ENCODE measurements at places on chromosomes 16 and 17. TPM values are rescaled to one million over a fixed set of nuclear protein-coding genes. Genes with fewer than 3 reads are reported as not detected.

GRCh38 chr16:51353055-51353454 lies 202.0 kb upstream of the SALL1 start:
- DNase-seq: no peak

DNA sequence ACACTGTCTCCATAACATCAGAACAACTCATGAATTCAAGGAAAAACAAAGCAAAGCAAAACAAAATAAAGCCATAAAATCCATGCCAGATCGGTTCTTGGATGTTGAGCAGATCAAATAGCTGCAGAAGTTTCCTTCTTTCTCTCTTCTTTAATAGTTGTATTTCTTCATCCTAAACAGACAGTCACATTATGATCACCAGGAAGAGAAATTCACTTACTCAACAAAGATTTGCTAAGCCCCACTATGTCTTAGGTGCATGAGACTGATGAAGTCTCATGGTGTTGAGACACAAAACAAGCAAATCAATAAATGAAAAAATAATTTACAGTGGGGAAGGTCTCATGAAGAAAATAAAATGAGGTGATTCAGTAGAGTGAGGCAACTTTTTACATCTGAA lies 72.8 kb downstream of the WIPI1 start:
- DNase-seq: no peak

- no peak for DNase-seq
Measured at GRCh38 chr17:55347341-55347740, 74.3 kb downstream of the MMD start.

- no peak for DNase-seq
Measured at GRCh38 chr17:47184681-47185080, 4.4 kb downstream of the CDC27 start.

DNA sequence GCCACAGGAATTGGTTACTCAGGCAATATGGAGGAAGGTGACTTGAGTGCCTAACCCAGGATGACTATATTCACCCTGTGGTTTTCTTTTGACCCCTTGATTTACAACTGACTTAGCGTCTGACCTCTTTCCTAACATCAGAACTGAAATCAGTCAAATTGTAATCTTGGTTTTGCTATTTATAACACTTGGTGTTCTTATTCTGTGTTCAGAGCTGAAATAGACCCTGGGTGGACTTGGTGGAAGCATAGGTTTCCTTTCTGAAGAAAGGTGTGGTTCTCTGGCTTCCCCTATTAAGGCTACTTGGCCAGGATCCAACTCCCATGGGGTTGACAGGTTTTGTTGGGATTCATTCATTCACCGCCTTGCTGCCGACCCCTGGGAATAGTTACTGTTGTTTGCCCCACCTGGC lies 80.8 kb downstream of the CLEC16A start:
- no peak for DNase-seq

- no peak for DNase-seq
Measured at GRCh38 chr17:35947156-35947585, 3.7 kb upstream of the LYZL6 start.

The CCDC182 gene
- not detected for total RNA-seq

DNA sequence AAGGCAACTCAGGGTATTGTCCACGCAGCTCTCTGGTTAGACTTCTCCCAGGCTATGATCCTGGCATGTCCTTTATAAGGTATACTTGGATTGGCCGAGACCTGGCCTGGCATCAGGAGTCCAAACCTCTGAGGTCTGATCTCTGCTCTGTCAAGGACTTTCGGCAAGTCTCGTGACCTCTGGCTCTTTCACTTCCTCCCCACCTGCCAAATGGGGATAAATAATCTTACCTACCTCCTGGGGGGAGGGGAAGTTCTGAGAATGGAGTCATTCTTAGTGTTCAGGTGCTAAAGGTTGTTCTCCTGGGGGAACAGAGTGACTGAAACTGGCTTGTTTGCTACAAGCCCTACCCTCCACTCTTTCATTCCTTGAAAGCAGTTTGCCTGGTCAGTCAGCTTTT lies 7.6 kb downstream of the ATXN1L start:
- no peak for DNase-seq

GRCh38 chr17:8939496-8940334 lies 25.8 kb downstream of the PIK3R5 start:
- DNase-seq: no peak

The CCL4L2 gene
- total RNA-seq: not detected

DNA sequence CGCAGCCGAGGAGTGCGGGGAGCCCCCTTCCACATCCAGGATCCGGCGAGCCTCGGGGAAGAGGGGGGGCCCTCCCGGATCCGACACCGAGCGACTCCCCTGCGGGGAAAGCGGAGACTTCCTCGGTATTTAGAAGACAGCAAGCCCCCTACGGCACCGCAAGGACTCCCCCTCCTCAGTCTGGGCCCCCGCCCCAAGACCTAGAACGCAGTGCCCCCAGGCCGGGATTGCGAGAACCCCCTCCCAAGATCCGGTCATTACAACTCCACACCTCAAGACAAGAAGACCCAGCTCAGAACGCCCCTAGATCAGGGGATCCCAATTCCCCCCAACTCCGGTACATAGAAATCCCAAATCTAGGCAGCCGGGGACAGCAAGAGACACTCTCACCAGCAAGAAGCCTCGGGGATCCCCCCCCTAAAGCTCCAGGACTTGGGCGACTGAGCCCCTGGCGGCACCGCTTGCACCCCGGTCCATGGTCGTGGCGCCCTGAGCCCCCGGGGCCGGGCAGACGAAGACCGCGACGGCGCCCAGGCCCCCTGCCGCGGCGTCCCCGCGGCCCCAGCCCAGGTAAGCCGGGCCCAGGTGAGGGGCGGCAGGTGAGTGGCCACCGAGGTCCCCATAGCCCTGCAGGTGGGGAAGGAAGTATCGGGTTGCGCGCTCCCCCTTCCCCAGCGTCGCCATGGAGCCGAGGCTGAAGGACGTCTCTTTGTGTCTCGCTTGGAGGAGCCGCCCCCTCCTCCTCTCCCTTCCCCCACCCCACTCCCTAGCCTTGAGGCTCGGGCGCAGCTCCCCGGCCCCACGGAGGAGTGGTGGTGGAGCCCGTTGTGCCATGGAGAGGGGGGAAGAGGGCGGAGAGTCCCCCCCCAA lies 641 bp downstream of the SBK1 start:
- no peak for DNase-seq

DNA sequence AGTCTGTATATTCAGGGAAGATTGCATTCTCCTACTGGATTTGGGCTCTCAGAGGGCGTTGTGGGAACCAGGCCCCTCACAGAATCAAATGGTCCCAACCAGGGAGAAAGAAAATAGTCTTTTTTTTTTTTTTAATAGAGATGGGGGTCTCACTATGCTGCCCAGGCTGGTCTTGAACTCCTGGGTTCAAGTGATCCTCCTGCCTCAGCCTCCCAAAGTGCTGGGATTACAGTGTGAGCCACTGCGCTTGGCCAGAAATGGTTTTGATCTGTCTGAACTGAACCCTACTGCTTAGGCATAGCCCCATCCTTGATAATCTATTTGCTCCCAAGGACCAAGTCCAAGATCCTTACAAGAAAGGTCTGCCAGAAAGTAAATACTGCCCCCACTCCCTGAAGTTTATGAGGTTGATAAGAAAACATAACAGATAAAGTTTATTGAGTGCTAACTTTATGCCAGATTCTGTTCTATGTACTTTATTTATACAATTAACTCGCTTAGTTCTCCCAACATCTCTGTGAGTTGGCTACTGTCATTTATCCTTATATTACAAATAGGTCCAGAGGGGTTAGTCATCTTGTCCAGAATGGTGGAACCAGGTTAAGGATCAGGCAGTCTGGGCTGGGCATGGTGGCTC lies 13.5 kb downstream of the G6PC1 start:
- DNase-seq: no peak

- DNase-seq: no peak
Measured at GRCh38 chr16:9256196-9256595, 164.8 kb downstream of the HAPSTR1 start.

DNA sequence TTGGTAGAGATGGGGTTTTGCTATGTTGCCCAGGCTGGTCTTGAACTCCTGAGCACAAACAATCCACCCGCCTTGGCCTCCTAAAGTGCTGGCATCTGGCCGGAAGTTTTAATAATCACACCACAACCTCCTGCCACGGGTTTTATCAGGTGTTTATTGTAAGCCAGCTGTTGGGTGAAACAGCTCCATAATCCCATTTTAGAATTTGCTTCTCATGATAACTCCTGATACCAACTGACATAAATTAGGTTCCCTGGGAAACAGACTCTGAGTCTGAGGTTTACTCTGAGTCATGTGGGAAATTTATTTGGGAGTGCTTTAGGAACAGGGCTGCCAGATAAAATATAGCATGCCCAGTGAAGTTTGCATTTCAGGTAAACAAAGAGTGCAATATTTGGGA lies 122.6 kb upstream of the MED13 start:
- DNase-seq: no peak

DNA sequence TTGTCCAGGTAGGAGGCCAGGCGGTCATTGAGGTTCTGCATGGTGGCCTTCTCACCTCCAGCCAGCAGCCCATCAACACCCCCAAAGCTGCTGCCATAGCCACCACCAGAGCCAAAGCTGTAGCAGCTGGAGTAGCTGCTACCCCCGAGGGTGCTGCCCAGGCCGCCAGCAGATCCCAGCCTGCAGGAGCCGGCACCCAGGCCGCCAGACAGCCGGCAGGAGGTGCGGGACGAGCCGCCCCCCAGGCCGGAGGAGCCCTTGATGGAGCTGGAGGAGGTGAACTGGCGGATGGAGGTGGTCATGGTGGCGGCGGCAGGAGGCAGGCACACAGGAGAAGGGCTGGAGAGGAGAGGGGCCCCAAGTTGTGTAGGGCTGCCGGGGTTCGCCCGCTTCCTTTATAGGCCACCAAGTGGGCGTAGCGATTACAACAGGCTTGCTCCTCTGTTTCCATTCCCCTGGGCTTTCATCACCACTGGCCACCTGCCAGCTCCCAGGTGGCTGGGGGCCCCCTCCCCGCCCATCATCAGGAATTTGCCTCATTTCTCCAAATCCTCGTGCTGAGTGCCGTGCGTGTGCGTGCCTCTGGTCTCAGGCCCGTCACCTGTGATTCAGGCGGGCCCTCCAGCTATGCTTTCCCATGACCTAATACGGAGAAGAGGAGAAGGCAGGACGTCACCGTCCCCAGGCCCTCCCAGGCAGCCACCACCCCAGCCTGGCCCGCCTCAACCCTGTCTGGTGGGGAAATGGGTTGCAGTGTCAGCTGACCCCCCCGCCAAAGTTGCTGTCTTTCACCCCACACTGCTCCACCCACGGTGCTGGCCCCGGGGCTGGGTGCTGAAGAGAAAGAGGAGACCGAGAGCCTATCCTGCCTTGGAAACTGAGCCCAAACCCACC lies at the start of gene KRT17:
Gene KRT17 (minus strand): TSS at position 368 of the 894 bp plus-strand sequence. CDS start 66 bp downstream, at position 302.
- DNase-seq: peak; percentile 56

DNA sequence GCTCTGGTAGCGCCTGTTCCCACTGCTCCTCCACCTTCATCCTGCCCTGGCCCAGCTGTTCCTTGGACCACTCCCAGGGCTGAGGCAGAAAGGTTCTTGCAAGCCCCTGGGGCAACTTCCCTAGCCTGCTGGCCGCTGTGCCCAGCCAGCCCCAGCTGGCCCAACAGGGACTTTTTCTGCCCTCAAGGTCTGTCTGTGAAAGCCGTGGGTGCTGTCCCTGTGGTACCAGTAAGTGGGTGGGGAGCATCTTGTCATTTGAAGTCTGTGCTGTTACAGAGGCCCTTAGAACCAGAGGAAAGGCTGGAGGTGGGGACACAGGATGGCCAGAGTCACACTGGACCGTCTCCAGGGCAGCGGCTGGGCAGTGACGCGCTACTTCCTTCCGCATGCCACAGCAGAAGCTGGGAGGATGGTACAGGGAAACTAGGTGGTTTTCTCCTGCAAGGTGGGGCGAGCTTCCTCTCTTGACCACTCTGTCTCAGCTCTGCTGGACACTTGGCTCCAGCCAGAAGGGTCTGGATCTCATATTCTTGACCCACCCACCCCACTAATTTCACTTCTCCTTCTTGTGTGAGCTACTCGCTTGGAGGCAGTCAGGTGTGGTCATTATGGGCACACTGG lies 87.8 kb downstream of the PLCG2 start:
- no peak for DNase-seq

GRCh38 chr16:75837681-75838080 lies 111.4 kb upstream of the CPHXL start:
- no peak for DNase-seq

The FMNL1 gene
- 8.9 TPM for total RNA-seq

GRCh38 chr17:81599719-81600486 lies 37.0 kb downstream of the NPLOC4 start:
- DNase-seq: peak; percentile 73

GRCh38 chr17:5135726-5136579 lies 20.1 kb downstream of the USP6 start:
- DNase-seq: no peak

- no peak for DNase-seq
Measured at GRCh38 chr16:69423189-69423588, 1.2 kb upstream of the CYB5B start.

- peak; percentile 79 for DNase-seq
Measured at GRCh38 chr16:14399378-14400284, 230.4 kb downstream of the PARN start.

DNA sequence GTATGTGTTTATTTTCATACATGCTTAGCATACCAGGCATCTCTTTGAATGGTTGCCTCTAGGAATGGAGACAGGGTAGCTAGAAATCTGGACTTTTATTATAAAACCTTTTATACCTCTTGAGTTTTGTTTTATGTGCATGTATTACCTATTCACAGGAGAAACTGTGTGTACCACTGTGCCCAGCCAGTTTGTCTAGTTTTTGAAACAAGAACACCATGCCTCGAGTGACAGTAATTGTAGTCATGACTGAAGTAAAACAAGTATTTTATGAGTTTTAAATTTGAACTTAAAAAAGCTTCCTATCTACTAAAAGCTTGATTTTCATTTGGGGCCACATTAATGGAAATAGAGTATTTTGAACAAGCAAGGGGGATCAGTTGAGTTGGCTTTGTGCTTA lies 57.4 kb downstream of the SNTB2 start:
- no peak for DNase-seq

GRCh38 chr17:41199421-41200078 lies 9.9 kb downstream of the KRTAP9-1 start:
- no peak for DNase-seq

GRCh38 chr16:23827057-23827456 lies 8.7 kb upstream of the PRKCB start:
- DNase-seq: no peak

GRCh38 chr16:53282975-53283946 lies 151.0 kb upstream of the RBL2 start:
- DNase-seq: no peak

The CA7 gene
- 1.9 TPM for total RNA-seq

The HSPB9 gene
- 0.27 TPM for total RNA-seq

All from sigmoid colon (tissue), 7 donors.